Stimulated activated CD4-positive, alpha-beta T cell treated with anti-CD3 and anti-CD28 coated beads, Interleukin-2, amount 100 ng/mL, for 24 hours (primary cell): ENCODE measurements at places on chromosomes 5 and 9.

- DNase-seq: no peak
Measured at GRCh38 chr9:121472446-121472845, 27.2 kb downstream of the GGTA1 start.

GRCh38 chr9:967903-968641, 8.4 kb upstream of the DMRT3 start:
- DNase-seq: no peak

- no peak for DNase-seq
Measured at GRCh38 chr5:145473042-145473642, 362.0 kb downstream of the PRELID2 start.

GRCh38 chr5:172028167-172028566, 21.7 kb upstream of the FBXW11 start:
- no peak for DNase-seq

- no peak for DNase-seq
Measured at GRCh38 chr5:16679863-16680262, 63.1 kb upstream of the RETREG1 start.

- DNase-seq: no peak
Measured at GRCh38 chr9:98874721-98875255, 67.3 kb downstream of the GALNT12 start.

DNA sequence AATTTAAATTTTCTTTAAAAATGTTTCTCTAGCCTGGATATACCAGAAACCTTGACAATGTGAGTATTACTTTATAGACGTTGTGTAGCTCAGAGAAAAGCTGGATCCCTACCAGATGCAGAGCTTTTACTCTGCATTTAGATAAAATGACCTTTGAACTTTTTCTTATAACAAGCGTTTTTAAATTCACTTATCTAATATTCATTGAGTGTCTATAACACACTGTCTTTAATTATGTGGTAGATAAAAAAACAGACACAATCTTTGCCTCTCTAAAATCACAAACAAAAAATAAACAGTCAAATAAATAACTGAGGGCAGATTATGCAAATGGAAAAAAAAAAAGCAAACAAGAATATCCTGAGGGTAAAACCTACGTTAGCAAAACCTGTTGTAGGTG, 773.6 kb downstream of the CDH12 start:
- no peak for DNase-seq

- DNase-seq: no peak
Measured at GRCh38 chr5:55480781-55481180, 54.0 kb downstream of the PLPP1 start.

GRCh38 chr9:120521101-120521500, 58.9 kb downstream of the CDK5RAP2 start:
- no peak for DNase-seq

DNA sequence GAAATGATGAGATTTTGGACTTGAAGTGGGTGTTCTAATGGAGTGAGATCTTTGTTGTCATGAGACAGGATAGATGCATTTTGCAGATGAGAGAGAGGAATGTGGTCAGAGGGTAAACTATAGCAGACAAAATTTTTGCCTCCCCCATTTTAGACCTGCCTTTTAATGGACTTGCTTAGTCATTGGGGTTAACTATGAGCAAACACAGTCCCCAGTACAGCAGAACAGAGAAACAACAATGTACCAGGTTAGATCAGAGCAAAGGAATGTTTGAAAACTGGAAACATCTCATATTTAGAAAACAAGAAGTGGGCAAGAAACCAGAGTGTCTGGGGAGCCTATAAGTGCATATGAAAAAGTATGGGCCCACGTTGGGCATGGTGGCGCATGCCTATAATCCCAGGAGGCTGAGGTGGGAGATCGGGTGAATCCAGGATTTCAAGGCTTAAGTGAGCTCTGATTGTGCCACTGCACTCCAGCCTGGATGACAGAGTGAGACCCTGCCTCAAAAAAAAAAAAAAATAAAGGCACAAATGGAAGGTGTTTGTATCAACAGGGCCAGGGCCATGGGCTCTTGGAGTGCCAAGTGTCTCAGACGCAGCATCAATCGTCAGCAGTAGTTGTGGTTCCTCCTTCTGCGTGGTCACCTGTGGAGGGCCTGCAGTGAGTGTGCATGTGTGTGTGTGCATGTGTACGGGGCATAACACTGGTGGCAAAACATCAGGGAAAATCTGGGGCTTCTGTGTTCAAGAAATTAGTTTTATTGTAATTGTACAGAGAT, 214.4 kb upstream of the S1PR3 start:
- DNase-seq: no peak

- DNase-seq: no peak
Measured at GRCh38 chr9:107674721-107675277, 185.2 kb upstream of the KLF4 start.

DNA sequence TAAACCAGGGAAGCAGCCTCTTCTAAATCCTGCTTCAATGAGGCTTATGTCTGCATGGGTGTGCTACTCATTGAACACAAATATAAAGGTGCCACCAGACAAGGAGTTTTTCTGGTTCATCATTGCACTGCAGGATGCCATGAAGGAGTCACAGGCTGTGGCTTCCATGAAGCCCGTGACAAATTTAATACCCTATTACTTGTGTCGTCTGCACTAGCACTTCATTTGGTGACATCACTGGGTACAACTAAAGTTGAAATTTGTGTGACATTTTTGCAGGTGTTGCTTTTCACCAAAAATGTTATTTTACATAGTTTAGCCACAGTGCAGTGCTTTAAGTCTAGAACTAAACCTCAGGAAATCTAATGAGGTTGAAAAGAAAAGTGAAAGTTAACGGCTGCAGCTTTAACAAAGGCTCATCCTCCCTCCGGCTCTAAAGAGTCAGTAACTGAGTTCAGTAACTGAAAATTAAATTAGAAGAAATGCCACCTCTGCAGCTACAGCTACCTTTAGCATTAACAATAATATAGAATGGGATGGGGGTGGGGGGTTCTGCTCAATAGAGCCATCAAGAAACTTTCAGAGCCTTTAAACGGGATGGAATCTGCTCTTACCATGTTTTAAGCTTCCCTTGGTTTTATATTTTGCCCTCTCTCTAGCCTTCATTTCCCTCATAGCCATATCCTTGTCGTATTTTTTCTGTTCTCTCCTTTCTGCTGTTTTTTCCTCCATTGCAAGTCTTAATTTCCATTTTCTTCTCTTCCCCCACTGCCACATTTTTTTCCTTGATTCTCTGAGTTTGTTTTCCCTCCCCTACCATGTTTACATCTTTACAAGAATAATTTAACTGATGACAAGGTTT, 233.8 kb upstream of the TMEM161B start:
- DNase-seq: peak; percentile 5
